ENCODE measurements at places on chromosomes 2 and 18. TPM values are rescaled to one million over a fixed set of nuclear protein-coding genes. Genes with fewer than 3 reads are reported as not detected.

The MBD1 gene
- 90.2 TPM for total RNA-seq

GRCh38 chr2:147782141-147782930 lies 62.5 kb upstream of the ACVR2A start:
- DNase-seq, result no peak

- DNase-seq, result peak; percentile 99
Measured at GRCh38 chr2:8583400-8584173, 98.3 kb upstream of the ID2 start.

GRCh38 chr2:70201225-70201768 lies 10.5 kb upstream of the C2orf42 start:
- no peak for DNase-seq

Data from mucosa of descending colon (tissue), 3 donors.